Naive B cell (primary cell): ENCODE measurements at places on chromosomes 1 and 21. TPM values are rescaled to one million over a fixed set of nuclear protein-coding genes. Genes with fewer than 3 reads are reported as not detected.

Gene FAM151A
- not detected for polyA plus RNA-seq

DNA sequence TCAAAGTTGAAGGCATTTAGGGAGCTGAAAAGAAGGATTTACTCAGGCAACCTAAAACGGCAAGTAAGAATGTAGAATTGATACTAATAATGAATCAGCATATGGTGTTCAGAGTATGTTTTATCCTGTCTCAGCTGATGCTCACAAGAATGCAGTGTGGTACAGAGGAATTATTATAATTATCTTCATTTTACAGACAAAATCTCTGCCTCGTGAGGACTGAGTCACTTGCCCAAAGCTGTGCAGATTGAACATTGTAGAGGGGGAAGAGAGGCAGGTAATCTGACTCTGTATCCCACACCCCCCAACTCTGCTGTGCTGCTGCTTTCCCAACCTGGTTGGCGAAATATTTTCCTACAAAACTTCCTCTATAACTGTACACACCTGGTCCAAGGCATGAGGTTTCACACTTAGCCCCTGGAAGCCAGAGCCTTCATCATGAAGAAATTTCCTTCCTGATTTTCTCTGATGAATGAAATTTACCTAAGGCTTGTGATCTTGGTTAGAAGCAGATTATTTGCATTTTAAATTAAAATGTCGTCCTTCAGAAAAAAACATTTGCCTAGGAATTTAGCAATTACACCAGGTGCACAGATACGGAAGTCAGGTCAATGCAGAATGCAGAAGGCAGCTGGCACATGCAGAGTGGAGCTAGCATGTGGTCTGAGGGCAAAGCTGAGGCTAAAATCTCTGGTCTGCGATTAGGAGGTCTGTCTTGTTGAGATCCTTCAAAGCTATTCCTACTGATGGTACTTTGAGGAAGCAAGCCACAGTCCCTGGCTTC is 52.8 kb downstream of the DPT start:
- DNase-seq = no peak

- DNase-seq = no peak
These were observed at the start of gene RSPO1 for GRCh38 chr1:37634244-37634991. RSPO1 (minus strand) TSS chr1:37634892; CDS start chr1:37629661, 5,231 bp downstream.

DNA sequence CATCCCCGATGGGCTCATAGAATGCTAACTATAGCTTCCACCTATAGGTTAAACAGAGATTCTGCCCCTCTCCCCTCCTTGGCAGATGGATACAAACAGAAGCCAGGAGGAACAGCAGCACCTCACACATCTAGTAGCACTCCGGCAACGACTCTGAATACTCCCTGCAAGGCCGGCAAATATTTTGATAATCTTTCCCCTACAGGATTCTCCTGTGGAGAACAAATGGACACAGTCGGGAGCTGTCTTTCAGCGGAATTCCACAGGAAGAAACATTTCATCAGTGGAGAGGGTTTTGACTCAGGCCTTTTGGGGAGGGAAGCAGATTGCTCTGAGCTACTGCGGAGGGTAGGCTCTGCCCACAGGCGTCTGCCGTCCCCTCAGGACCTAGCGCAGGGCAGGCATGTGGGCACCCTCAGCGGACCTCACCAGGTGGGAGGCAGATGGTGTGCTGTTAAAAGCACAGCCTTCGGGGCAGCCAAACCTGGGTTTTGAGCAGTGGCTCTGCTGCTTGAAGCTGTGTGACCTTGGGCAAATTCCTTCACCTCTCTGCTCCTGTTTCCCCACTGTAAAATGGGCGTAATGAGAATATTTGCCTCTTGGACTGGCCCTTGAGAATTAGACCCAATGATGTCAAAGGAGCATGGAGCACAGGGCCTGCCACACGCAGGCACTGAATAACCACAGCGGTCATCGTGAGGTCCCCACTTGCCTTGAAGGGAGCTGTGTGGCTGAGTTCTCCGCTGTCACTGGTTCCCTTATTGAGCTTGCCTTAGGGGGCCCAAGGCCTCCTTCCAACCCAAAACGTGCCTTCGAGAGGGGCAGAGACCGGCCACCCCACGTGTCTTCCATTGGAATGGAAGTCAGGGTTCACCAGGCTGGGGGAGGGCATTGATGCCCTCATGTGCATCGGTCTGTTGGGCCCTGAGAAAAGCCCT is 19.2 kb upstream of the BCAR3 start:
- no peak for DNase-seq

DNA sequence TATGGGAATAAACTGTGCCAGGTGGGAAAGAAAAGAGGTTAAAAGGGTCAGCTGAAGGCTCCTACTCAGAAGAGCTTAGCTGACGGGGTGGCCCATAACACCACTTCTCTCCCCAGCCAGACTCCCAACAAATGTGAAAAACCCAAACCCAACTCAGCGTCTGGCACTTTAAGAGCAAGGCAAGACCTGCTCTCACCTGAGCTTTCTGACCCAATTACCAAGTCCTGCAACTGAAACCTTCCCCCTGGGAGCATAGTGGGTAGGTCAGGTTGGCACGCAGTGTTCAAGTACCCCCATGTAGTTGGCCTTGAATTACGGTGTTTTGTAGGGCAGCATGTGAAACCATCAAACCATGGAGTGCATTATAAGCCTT is 3.2 kb downstream of the IRF6 start:
- no peak for DNase-seq
